NCI-H1105 treated with DMSO at 0.1 percent for 48 hours (cell line): ENCODE measurements at places on chromosomes 5 and 9.

- DNase-seq: no peak
Measured at GRCh38 chr5:62192958-62193357, 113.0 kb upstream of the KIF2A start.

DNA sequence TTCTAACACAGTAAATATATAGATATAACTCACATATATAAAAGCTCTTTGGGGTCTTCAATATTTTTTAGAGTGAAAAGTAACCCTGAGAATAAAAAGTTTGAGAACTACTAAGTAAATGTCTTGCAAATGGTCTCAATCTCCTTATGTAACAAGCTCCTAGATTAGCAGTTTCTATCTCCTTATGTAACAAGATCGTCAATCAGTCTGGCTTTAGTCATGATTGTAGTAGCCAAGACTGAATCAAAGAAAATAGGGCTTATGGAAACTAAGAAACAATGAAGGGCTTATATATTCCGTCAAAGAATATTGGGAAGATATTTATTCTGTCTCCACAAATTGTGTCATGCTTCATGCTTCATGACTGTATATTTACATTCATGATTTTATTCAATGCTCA, 22.4 kb upstream of the FREM1 start:
- no peak for DNase-seq

- DNase-seq: no peak
Measured at GRCh38 chr9:76161541-76161940, 232.7 kb downstream of the RFK start.

DNA sequence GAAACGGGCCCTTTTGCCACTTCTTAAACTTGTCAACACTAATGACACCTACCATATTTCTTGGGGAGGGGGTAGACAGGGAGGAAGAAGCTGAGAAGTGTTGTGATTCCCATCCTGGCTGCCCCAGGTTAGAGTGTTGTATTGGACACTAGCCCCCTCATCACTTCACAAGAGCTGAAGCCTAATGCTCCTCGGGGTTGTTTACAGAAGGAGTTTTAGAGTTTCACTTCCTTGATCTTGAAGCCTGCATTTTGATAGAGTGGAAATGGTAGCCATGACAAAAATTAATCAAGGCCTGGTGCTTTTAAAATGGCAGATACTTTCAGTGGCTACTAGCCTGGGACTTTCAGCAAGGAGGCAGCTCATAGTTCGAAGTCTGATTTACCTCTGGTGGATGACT, 11.0 kb upstream of the FAM120AOS start:
- DNase-seq: no peak

DNA sequence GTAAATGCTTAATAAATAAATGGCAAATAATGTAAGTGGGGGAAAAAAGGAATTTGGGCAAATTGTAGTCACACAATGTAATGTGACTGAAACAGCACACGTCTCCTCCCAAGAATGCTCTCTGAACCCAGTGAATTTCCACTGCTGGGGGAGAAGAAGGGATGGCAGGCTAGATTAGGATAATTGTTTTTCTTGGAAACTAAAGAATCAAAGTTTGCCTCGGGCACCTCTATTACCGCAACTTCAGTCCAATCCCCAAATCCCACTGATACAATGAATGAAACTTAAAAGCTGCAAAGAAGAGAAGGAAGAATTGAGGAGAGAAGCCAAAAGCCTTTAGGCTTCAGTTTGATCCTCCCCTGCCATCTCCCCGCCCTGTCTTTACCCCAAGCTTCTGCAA, 423.2 kb upstream of the PAPPA start:
- DNase-seq: no peak

DNA sequence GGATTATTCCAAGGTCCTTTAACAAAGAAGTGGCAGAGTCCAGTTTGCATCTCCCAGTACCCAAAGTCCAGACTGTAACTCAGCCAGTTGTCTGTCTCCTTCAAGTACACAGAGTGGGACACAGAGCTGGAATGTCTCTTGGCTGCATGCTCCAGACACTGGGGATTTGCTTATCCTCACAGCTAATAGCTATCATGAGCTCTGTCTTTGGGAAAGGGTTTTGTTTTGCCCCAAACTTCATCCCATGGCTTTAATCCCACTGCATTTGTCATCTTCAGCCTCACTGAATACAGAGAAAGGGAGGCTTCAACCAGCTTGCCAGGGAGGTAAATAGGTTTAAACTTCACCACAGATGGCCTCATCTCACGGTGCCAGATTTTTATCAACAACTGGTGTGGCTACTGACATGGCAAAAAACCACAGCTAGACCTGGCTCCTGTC, 412.2 kb upstream of the SLC24A2 start:
- DNase-seq: no peak

- DNase-seq: no peak
Measured at GRCh38 chr9:96871176-96871575, 16.9 kb upstream of the ZNF782 start.

GRCh38 chr5:1673042-1673677, 126.5 kb downstream of the MRPL36 start:
- no peak for DNase-seq

- no peak for DNase-seq
Measured at GRCh38 chr9:26263478-26263877, 585.2 kb upstream of the TUSC1 start.

- DNase-seq: no peak
Measured at GRCh38 chr9:128245421-128246151, 30.2 kb downstream of the GOLGA2 start.

- DNase-seq: no peak
Measured at GRCh38 chr9:121637713-121638220, 13.7 kb upstream of the DAB2IP start.

- DNase-seq: no peak
Measured at GRCh38 chr5:10704949-10705621, 55.9 kb downstream of the DAP start.

DNA sequence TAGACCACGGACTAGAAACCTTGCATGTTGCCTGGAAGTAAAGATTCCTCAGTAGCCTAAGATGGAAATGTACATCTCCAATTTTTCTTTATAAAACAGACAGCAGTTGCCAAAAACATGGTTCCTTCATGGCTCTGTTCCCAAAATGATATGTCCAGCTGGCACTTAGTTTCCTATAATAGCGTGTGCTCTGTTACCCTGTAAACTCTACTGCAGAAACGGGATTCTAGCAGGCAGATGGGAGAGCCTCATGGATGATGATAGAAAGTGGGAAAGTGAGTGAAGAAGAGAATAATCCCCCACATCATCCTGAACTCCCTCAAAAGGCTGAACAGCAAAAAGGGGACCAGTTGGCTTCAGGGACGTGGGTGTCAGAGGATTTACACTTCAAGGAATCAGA, 118.2 kb downstream of the FRMD3 start:
- DNase-seq: no peak

GRCh38 chr5:65043843-65044359, 275.2 kb downstream of the CWC27 start:
- DNase-seq: no peak

DNA sequence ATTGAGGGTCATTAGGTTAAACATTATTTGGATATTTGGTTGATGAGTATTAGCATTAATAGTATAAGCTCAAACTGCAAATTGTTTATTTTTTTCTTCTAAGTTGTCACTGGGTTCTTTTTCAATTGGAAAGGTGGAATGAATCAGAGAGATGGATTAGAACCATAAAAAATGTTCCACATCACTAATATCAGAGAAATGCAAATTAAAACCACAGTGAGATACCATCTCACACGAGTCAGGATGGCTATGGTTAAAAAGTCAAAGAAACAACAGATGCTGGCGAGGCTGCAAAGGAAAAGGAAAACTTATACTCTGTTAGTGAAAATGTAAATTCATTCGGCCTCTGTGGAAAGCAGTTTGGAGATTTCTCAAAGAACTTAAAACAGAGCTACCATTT, 122.8 kb downstream of the CCDC192 start:
- DNase-seq: no peak

DNA sequence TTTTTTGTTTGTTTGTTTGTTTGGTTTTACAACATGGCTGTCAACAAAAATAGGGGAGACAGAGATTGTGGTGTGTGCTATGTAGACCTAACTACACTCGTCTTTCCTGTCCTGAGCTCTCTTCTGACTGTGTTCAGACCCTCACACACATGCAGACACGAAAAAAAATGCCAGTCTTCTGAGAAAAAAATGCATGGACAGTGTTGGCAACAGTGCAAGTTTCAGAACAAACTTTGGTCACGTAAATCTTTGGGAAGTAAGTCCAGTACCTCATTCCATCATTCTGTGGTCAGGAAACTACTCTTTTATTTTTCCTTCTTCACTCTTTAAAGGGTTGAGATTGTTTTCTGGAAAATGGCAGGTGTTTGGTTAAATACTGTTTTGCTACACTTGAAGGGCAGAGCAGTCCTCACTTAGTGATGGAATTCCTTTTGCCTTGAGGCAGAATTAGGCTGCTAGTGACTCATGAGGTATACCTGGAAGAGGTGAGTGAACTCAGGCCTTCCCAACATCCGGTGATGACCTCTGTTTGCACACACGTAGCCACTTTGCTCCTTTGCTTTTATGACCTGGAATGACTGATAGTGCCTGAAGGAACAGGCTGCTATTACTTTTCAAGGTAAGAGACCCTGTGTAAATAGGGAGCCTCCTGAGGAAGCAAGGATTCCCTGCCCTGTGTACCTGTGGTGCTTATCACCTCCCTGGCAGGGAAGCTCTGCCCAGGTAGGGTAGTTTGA, 81.6 kb upstream of the TNFAIP8 start:
- no peak for DNase-seq

DNA sequence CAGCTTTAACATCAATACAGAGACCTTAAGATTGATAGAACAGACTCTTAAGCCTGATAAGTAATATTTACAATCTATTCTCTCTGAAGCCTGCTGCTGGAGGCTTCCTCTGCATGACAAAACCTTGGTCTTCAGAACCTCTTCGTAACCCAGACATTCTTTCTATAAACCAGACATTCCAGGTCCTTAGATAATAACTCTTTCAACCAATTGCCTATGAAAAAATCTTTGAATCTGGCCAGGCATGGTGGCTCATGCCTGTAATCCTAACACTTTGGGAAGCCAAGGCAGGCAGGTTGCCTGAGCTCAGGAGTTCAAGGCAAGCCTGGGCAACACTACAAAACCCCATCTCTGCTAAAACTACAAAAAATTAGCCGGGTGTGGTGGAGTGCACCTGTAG, 327.8 kb downstream of the ENC1 start:
- no peak for DNase-seq

GRCh38 chr9:87717456-87717855, 8.5 kb upstream of the CTSL start:
- DNase-seq: no peak

- no peak for DNase-seq
Measured at GRCh38 chr9:73173557-73174329, 22.1 kb downstream of the ANXA1 start.

DNA sequence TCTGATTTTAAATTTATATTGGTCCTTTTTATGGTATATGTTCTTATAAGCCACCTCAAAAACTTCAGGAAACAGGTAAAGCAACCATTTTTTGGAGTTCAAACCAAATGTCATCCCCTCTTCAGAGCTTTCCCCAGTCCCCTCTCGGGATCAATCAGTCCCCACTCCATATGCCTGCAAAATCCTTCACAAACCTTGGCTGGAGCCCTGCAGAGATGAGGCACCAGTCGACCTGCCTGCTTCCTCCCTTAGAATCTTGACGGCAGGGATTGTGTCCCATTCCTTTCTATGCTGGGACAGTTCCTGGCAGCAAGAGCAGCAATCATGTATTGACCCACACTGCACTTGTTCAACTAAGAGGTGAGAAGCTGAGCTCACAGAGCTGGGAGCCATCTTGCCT, 22.6 kb downstream of the B4GALT1 start:
- DNase-seq: no peak

- DNase-seq: no peak
Measured at GRCh38 chr5:110909950-110910349, 161.6 kb upstream of the TSLP start.

DNA sequence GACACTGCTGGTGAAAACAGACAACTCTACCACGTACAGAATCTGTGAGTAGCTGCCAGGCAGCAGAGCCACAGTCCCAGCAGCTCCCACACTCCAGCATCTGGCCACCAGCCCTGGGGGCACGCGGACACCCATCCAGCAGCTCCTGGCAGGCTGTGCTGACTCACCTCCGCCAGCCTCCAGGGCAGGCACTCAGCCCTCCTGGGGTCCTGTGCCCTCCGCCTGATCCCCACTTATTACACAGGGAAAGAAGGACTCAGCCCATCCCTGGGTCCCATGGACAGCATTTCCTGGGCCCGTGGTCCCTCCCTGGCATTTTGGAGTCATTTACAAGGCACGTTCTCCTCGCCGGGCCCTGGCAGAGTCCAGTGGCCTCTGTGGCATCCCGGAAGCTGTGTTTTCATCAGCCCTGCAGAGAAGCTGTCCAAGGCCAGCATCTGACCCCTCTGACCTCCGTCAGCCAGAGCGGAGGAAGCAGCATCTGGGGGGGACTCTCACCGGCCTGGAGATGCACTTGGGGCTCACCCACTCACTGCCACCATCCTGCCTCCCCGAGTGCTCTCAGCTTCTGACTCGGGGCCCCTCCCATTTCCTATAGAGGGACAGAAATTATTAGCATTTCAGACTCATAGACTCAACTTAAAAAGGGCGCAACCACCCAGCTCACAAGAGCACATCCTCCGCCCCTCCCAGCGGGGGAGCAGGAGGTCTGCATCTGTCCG, 21.6 kb downstream of the PAEP start:
- no peak for DNase-seq

GRCh38 chr5:59673438-59674058, 220.0 kb downstream of the PDE4D start:
- peak; percentile 23 for DNase-seq

DNA sequence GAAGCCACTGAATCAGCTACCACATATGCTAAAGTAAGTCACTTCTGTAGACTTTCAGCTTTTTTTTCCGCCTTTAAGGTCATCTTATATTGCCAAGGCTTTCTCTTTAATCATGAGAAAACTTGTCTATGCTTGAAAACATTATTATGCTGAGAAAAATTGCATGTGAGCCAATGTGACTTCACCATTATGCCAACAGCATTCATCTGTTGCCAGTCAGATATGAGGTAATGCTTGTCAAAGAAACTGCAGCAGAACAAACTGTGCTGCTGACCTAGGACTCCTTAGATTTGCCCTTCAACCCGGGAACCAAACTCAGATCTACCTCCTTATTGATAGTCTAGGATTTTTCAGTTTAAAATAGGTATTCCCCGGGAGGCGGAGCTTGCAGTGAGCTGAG, 34.3 kb downstream of the SLC44A1 start:
- no peak for DNase-seq

DNA sequence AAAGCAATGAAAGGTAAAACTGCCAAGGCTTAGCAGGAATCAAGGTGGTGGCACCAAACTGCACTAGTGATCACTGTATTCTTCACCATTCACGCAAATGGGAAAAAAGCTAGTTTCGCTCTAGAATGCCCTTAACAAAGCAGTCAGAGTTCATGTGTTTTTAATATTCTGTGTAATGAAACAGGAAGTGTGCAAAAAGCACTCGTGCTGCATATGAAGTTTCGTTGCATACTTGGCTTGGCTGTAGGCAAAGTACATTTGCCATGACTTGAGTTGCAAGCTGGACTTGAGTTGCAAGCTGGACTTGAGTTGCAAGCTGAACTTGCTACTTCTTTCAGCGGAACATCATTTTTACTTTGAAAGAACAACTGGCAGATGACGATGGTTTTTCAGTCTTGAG, 55.4 kb downstream of the FOXI1 start:
- DNase-seq: no peak

- no peak for DNase-seq
Measured at GRCh38 chr9:114097613-114098020, 1.5 kb downstream of the KIF12 start.

GRCh38 chr5:142883438-142883837, 113.3 kb downstream of the ARHGAP26 start:
- no peak for DNase-seq
